ENCODE measurements at places on chromosomes 2 and 18.

DNA sequence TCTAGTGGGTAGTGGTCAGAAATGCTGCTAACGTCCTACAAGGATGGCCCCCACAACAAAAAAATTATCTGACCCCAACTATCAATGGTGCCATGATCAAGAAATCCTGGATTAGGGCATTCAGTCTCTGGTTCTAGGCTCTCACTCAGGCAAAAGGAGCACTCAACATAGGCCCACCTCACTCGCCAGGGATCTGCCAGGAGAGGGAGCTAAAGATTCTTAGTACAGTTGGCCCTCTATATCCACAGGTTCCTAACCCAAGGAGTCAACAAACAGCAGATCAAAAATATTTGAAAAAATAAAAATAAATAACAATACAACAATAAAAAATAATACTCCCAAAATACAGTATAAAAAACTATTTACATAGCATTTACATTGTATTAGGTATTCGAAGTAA is 10.0 kb downstream of the SLC4A5 start:
- peak; percentile 39 for DNase-seq

DNA sequence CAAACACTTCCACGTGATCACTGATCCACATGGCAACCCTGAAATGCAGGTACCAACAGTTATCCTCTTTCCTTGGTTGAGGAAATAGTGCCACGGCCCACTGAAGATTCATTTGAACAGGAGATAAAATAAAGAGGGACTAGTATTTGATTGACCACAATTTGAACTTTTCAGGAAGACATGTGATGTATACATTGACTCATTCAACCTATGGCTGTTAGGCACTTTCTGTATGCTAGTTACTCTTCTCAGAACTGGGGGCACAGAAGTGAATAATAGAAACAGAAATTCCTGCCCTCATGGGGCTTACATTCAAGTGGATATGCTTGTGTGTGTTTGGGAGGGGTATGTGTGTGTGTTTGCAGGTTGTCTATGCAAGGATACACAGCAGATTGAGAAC is 199.6 kb downstream of the PRKCE start:
- DNase-seq, result peak; percentile 8

DNA sequence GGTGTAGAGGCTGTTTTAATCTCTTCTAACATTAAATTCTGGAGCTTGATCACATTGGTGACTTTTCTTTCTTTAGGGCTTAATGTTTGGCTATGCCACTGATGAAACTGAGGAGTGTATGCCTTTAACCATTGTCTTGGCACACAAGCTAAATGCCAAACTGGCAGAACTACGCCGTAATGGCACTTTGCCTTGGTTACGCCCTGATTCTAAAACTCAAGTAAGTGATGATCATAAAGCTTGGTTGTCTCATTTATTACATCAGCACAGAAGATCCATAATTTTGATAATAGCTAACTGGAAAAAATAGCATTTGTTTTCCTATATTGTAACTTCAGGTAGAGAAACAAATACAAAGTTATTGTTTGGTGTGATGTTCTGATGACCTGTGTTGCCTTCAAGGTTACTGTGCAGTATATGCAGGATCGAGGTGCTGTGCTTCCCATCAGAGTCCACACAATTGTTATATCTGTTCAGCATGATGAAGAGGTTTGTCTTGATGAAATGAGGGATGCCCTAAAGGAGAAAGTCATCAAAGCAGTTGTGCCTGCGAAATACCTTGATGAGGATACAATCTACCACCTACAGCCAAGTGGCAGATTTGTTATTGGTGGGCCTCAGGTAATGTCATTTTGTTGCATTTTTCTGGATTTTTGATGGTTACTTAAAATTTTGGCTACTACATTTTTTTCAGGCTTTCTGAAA is 2.9 kb downstream of the MAT2A start:
- DNase-seq, result no peak

DNA sequence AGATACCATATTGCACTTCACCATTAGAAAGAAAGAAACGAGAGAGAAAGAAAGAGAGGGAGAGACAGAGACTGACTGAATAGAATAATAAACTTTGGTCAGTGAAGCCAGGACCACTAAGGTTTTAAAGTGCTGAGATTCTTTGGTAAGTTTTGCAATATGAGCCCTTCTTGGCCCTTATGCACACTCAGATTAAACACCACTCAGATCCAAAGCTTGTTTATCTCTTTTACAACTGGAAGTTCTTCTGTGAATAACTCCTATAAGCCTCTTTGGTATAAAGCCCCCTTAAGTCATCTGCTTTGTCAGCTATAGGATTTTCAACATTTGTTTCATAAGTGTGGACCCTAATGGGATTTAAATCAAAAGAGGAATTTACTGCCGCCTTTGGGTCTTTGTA is 40.8 kb downstream of the PID1 start:
- DNase-seq, result no peak

DNA sequence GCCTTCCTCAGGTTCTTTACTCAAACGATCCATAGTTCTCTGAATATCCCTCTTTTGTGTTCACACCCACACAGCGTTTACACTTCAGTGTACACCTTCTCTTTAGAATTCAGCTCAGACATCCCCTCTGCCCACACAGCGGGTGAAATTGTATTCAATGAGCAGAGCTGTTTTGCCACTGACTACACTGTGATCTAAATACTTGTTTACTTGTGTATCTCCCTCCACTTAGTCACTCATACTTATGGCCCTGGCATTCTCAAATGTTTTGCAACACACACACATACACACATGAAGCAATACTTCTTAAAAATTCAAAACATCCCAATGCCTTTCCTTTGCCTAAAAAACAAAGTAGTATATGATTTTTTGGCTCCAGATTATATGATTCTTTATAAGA is 297.1 kb downstream of the TMX3 start:
- DNase-seq, result no peak

DNA sequence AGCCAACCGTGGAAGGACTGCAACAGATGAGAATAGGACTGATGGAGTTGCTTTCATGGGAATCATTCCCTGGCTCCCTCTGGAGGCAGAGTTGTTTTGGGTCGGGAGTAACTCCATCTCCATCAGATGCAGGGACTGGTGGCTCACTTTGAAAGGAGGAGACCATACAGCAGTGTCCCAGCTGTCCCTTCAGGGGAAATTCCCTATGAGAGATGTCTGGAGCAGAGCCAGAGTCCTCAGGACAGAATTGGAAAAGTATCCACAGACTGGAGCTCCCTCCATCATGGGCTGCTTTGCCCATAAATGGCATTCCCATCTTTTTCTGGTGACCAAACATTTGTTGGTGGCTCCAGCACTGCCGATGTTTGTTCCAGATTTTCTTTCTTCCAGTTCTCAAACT is 144.3 kb downstream of the NCK2 start:
- DNase-seq, result no peak

DNA sequence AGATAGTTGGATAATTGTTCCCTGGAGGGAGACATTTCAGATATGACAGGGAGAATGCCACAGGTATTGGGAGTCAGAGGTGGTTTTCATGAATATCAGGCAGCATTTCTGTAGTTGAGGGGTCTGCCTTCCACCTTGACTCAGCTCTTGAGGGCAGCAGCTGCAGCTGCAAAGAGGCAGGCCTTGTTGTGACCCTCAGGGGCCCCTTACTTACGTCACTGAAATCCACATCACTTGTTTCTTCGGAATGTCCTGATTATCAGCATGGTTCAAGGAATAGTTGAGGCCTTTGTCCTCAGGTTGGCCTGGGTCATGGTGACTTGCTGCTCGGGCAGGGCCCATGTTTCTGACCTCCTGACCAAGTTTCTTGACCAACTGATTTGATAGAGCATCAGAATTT is 46.9 kb downstream of the TMEM17 start:
- DNase-seq, result no peak

GRCh38 chr2:73610111-73610510 is 32.1 kb downstream of the NAT8 start:
- DNase-seq, result no peak

GRCh38 chr2:236861944-236862343 is 223.7 kb upstream of the COPS8 start:
- DNase-seq, result no peak

GRCh38 chr2:17901246-17901645 is 22.8 kb downstream of the KCNS3 start:
- DNase-seq, result no peak

GRCh38 chr2:109370399-109371035 is 241.5 kb downstream of the SH3RF3 start:
- DNase-seq, result no peak

DNA sequence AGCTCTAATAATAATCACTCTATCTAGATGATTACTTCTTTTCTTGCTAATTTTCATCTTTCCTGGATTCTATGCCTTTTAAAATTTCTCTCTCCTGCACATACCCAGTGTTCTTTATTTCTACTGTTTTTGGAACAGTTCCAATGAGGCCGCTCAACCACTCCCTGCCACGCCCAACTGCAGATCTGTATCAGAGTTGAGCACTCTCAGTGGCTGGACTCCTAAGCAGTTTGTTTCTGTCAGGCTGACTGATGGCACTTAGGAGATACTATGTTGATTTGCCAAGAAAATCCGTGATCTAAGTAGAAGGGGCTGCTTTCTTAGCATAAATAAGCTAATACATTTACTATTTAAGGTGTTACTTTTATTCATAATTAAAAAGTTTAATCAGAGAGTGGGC is 192.8 kb downstream of the ARHGAP15 start:
- DNase-seq, result no peak

All from astrocyte of the spinal cord (primary cell).